Spleen (tissue), 13 donors: ENCODE measurements at places on chromosomes 12 and 14. TPM values are rescaled to one million over a fixed set of nuclear protein-coding genes. Genes with fewer than 3 reads are reported as not detected.

Gene DTX1
- 54.6 TPM for total RNA-seq

GRCh38 chr14:61753631-61754030 is 8.6 kb upstream of the SNAPC1 start:
- no peak for DNase-seq

DNA sequence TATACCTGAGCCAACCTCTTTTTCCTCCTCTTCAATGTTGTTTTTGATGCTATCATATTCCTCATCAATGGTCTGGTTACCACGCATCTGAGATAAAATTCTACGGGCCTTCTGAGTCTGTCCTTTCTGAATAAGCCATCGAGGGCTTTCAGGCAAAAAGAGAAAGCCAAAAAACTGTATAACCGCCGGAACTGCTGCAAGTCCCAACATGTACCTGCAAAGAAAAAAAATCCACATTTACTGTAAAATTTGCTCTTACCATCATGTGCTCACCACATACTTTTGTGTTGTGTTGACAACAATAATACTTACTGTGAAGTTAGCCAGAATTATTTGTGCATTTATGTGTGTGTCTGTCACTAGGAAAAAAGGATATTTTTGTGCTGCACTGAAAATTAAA is 77.6 kb downstream of the SLC2A13 start:
- no peak for DNase-seq

- no peak for DNase-seq
Observed at GRCh38 chr14:24237463-24237955, 4.8 kb downstream of the GMPR2 start.

GRCh38 chr12:54571193-54572188 is 17.0 kb downstream of the PPP1R1A start:
- DNase-seq = no peak

Gene CNOT2
- total RNA-seq = 154 TPM

DNA sequence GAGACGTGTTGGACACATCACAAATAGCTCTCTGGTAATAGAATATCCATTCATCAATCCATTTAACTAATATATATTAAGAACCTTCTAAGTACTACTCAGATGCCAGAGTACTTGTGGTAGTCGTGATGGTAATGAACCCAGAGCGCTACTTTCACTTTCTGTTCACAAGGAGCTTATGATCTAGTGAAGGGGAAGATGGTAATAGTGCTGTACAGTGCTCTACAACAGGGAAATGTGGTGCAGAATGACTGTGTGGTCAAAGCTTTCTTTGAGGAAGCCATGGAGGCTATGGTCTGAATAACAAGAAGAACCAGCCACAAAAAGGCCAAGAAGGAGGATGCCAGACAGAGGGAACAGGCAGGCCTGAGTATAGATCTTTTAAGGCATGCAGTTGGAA is 212.0 kb downstream of the PTPRO start:
- DNase-seq = no peak

Gene KRT83
- not detected for total RNA-seq

DNA sequence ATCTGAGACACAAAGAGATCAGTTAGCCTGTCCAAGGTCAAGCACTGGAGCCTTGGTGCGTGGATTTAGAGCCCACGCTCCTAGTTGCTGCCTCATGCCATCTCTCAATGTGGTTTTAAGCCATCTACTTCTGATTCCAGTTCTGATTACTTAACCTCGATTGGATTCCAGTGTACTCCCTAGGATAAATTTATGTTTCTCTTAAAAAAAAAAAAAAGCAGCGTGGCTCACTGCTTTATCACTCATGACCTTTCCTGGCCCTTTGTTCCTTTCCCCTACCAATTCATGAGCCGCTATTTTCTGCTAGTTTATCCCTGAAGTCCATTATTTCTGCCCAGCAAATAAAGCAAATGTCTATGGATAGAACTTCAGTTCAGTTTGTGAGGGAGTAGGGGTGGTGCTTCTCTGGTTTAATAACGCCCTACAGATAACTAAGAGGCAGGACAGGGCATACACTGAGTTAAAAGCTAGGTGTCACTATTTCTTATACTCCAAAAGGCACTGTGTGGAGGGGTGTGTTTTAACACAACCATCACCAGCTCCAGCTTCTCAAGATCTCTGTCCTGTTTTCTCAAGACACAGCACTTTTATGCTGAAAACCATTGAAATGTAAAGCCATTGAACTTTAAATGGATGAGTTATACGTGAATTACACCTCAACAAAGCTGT is 9.8 kb upstream of the PARP11 start:
- no peak for DNase-seq

Gene SOCS2
- 10.8 TPM for total RNA-seq

DNA sequence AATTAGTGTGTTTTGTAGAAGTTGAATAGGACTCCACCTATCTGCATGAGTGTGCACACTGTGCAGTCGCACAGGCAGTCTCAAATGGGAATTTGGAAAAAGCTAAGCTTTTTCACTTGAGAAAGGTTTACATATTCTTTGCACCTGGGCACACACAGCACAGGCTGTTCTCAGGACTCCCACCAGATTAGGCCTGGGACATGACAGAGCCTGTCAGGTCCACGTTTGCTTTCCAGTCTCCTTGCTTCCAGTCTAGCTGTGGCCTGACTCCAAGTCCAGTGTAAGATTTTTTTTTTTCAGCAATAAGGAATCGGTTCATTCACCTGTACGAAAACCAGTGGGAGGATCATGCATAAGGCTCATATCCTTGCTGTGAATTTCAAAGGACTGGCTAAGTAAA is 181.3 kb downstream of the ZFP36L1 start:
- no peak for DNase-seq

- peak; percentile 75 for DNase-seq
Observed at GRCh38 chr14:105863296-105864108, 337.1 kb downstream of the TMEM121 start.

- peak; percentile 37 for DNase-seq
Observed at GRCh38 chr14:94748667-94749347, 21.1 kb downstream of the GSC start.

- DNase-seq = no peak
Observed at GRCh38 chr12:124742111-124742510, 121.6 kb downstream of the SCARB1 start.

GRCh38 chr14:92459030-92459949 is 54.3 kb upstream of the RIN3 start:
- DNase-seq = peak; percentile 72

Gene CHFR
- total RNA-seq = 62.4 TPM

Gene HOXC12
- not detected for total RNA-seq

Gene HOXC6
- total RNA-seq = not detected

GRCh38 chr12:110317911-110318310 is 36.9 kb downstream of the ATP2A2 start:
- no peak for DNase-seq

Gene CAPS2
- 23.5 TPM for total RNA-seq

GRCh38 chr14:70009961-70010360 is 130.7 kb downstream of the SMOC1 start:
- DNase-seq = no peak

- no peak for DNase-seq
Observed at GRCh38 chr14:101624536-101624935, 63.2 kb downstream of the DIO3 start.

DNA sequence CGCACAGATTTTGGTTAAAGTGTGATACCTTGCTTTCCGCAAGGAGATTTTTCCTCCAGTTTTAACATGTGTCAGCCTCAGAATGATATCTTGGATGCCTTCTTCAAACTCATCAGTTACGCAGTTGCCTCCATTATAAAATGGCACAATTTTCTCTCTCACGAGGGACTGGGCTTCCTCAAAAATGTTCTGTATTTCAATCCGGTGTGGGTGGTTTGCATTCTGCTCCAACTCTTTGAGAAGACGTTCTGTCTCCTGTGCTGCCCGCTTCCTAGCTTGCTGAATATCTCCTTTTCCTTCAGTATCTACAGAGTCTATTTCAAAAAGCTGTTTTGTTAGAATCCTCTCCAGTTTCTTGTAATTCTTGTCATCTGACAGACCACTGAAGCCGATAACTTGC is 1.8 kb downstream of the BAG5 start:
- no peak for DNase-seq

DNA sequence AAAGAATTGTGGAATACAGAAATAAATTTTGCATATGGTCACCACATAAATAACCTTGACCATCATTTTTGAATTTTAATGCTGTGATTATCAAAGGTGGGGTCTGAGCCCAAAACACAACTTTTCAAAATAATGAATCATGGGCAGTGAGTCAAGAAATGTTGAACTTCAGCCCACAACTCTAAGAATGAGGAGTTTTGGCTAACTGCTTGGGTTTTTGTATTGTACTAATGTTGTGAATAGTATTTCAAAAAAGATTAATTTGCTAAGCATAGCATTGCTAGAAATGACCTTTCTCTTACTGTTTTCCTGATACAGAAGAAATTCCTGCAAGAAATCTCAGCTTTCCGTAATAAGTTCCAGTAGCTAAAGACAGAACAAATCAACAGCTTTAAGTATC is 24.4 kb upstream of the YARS2 start:
- DNase-seq = no peak

Gene C12orf50
- 0.17 TPM for total RNA-seq

Gene CLEC2A
- not detected for total RNA-seq

GRCh38 chr14:100289916-100290606 is 16.2 kb downstream of the SLC25A29 start:
- peak; percentile 57 for DNase-seq

Gene SLC5A8
- not detected for total RNA-seq

Gene PRICKLE1
- total RNA-seq = 26.3 TPM

DNA sequence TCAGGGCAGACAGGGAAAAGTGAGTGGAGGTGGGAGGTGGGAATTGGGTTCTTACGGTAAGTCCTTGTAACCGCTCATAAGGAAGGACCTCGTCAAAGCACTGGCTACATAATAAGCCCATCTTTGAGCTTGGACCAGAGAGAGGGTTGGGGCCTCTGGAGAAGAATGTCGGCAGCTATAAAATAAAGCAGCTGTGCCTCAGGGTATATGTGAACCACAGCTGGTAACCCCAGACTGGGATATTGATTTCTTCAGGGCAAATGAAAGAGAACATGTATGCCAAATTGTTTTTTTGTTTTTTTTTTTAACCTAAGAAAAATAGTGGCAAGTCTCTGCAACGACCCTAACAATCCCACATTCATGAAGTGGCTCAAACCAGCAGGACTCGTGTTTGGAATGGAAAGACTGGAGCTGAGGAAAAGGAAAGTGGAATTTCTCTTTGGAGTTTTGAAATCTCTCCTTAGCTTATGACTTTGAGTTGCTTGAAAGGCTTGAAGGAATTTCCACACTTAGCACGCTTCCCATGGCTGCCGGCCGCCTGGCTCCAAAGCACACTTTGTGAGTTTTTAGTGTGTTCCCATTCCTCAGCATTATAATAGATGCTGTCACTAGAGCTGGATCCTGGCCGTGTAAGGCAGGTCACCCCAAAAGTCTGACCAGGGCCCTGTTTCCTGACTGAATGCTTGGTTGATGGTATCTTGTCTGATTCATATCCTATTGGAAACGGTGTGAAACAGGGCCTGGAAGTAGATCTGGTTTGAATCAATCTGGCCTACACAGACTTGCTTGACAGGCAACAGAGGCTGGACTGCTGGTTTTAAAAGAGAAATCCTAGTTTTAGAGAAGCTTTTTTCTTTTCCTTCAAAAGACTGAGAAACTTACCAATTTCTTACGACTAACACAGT is 244.7 kb downstream of the MSRB3 start:
- no peak for DNase-seq

DNA sequence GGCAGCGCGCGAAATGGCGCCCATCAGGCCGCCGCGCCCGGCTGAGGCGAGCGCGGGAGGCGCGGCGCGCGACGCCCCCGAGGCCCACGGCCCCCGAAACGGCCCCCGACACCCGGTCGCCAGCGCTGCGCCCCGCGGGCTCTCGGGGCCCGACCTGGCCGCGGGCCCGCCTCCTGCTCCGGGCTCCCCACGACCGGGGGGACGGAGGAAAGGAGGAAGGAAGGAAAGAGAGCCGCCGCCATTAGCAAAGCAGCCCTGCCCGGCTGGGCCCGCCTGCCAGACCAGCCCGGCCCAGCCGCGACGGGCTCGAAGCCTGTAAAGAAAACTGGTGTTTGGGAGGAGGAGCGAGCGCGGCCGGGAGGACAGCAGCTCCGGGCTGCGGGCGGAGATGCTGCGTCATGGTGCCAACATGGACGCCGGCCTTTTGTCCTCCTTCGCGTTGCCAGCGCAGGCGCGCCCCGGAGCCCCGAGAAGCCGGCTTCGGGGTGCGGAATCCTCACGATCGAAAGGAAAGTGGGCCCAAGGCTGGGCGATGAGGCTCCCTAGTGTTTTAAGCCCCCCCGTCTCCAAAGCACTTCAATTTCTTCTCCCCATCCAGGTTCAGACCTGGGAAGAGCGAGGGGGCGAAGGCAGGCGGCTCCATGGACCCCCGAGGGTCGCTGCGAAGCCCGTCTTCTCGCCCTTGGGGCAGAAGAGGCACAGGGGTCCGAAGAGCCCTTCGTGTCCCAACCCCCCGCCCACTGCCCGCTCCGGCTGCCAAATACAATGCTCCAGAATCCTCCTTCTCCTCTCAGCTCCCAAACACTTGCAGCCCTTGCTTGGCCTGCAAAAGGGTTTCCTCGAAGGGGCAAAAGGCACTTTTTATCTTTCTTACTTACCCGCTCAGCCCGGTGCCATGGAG is 2.9 kb upstream of the SETD1B start:
- DNase-seq = peak; percentile 95

- DNase-seq = no peak
Observed at GRCh38 chr14:72644758-72645489, 249.0 kb downstream of the DPF3 start.

DNA sequence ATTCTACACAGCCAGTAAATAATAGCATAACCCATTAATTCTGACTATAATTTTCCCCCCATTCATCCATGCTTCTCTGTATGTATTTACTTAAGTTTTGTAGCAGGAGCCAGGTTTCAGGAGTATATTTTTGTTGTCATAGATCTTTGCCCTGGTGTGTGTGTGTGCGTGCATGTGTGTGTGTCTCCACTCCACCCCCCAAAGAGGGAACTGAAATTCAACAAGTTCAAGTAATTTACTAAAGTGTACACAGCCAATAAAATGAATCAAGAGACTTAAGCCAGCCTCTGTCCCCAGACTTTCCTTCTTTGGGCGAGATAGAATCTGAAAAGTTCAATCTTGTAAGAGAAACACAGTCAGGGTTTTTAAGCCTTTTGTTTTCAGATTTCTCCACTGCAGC is 792.0 kb downstream of the MED13L start:
- no peak for DNase-seq
